ENCODE measurements at places on chromosomes 16 and 17. TPM values are rescaled to one million over a fixed set of nuclear protein-coding genes. Genes with fewer than 3 reads are reported as not detected.

- no peak for DNase-seq
Measured at GRCh38 chr17:30534298-30534697, 57.1 kb downstream of the GOSR1 start.

Gene GPR139
- not detected for total RNA-seq

- DNase-seq: no peak
Measured at GRCh38 chr17:64097196-64097936, 32.6 kb downstream of the ERN1 start.

DNA sequence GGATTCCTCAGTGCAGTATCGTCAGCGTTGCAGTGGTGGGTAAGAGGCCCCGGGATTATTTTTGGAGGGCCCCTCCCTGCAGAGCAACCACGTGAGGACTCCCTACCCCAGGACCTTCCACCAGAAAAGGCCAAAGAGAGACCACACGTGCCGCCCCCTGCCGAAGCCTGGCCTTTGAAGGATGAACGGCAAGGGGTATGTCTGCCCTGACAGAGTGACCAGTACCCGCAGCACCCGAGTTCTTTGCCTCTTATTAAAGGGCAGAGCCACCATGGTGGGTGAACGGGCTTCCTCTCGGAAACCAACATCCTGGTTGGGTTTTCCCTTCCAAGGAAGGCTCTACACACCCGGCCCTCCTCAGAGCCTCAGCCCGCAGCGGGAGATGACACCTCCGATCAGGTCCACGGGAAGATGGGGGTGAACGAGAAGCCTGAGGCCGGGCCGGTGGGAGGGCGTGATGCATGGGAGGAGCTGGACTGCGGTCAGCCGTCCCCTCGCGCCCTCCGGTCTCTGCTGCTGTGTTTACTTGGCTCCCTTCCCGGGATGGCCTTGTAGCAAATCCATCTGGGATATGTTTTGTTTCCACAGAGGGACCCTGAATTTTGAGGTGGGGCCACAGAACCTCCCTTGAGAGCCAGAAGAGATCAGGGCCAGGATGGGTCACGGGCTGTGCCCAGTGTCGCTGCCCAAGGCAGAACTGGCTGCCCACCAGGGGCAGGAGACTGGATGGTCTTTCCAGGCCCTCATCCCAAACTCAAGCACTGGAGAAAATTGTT lies 49.1 kb downstream of the TBC1D16 start:
- no peak for DNase-seq

Gene HS3ST3B1
- 10.8 TPM for total RNA-seq

GRCh38 chr16:81482329-81483063 lies 37.9 kb downstream of the CMIP start:
- DNase-seq: no peak

Gene ABCC6
- not detected for total RNA-seq

DNA sequence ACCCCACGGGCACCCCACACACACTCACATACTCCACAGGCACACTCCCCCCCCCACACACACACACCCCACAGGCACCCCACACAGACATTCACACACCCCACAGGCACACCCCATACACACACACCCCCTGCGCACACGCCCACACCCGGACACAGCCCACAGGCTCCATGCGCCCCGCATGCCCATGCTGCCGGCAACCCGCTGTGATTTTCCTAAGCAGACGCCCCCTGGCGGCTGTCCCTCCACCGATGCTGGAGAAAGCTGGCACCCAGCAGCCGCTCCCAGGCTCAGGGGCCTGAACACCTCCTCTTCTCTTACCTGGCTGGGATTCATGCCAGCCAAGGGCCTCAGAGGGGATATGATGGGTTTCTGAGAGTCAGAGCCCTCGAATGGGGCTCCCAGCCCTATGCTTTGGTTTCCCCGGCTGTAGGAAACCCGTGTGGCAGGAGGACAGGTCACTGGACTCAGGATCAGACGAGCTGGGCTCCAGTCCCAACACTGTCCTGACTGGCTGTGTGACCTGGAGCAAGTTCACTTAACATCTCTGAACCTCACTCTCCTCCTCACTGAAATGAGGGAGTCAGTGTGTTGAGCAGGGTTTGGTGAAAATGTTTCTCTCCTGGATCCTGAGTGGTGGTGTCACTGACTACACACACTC lies 19.6 kb upstream of the TNFRSF13B start:
- peak; percentile 83 for DNase-seq

Gene SOX15
- 0.34 TPM for total RNA-seq

DNA sequence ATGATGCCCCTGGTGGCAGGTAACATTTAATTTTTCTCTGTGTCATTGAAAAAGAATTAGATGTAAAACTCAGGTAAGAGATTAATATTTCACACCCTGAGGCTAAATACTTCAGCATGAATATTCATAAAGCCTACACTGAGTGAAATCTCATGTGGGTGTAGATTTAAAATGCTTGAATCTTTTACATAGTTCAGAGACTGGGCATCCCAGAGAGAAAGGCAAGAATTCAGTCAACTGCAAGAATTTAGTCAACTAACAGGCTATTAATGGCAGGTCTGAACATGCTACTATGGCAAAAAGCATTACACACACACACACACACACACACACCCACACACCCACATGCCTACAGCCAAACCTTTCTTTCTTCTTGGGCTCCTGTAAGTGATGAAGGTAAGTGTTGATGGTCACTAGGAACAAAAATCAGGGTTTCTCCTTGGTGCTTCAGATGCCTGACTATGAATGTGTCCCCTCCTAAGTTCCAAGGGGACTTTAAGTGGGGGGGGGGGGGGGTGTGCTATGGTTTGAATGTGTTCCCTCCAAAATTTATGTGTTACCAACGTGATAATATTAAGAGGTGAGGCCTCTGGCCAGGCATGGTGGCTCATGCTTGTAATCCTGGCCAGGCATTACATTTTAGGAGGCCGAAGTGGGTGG lies 63.7 kb upstream of the PSMD7 start:
- DNase-seq: no peak

DNA sequence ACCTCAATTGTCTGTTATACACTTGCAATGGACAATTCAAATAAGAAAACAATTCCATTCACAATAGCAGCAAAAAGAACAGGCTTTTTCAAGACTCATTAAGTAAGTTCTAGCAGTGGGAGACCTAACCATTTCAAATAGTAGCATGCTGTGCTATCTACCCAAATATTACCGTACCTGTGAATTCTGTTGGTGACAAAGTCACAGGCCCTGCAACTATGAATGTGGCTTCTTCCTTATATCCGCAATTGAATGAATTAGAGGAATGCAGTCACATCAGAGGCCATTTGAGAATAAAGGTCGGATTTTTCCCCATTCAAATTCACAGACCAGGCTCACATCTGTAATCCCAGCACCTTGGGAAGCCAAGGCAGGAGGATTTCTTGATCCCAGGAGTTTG lies 800 bp upstream of the NME4 start:
- no peak for DNase-seq

Data from activated T-cell treated with anti-CD3 and anti-CD28 coated beads, Interleukin-2, amount 50 U/mL, for 72 hours (primary cell).